ENCODE measurements at places on chromosomes 13 and 19.

GRCh38 chr19:42208612-42209011 lies 8.9 kb downstream of the DEDD2 start:
- DNase-seq = no peak

- no peak for DNase-seq
Measured at GRCh38 chr13:39335721-39336120, 267.3 kb downstream of the LHFPL6 start.

DNA sequence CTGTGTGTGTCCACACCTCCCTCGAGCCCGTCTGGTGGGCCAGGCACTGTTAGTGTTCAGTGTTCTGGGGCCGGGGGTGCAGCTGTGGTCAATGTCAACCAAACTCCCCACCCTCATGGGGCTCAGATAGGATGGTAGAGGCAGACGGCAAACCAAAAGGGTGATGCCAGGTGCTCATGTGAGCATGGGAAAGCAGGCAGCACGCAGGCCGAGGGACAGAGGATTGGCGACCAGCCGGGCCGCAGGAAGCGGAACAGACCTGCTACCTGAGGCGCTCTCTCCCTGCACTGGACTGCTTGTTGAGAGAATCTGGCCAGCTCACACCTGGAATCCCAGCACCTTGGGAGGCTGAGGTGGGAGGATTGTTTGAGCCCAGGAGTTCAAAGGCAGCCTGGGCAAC lies 29.1 kb downstream of the DHX34 start:
- DNase-seq = no peak

DNA sequence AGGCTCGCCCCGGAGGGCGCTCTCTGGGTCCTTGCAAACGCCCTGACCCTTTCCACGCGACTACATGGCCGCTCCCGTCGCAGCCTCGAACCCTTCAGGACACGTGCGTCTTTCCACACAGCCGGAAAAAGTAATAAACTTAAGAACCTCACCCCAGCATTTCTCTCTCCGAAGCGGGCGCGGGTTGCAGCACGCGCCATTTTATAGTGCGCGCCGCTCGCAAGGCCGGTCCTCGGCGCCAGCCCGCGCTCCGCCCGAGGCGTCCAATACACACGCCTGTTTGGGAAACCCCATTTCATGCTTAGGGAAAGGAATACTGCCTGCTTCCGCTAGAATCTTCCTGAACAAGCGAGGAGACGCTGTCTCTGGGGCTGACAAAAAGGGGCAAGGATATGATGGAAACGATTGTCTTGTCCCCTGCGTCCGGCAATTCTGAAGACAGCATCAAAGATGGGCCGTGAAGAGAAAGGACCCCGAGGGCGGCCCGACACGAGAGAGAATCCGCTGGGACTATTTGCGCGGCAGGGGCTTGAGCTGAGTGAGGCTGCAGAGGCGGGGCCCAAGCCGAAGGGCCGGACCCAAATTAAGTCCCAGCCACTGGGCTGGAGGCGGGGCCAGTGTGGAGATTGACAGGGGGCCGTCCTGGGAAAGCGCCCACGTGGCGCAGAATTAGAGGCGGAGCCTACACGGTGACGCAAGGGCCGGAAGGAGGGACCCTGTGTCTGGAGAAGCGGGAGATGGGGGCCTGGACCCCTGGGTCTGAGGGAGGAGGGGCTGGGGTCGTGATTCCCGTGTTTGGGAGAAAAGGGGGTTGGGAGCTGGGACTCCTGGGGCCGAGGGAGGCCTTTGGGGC lies 14.4 kb downstream of the ACP4 start:
- DNase-seq = peak; percentile 99

GRCh38 chr13:110209950-110210603 lies 96.9 kb downstream of the COL4A1 start:
- DNase-seq = no peak

DNA sequence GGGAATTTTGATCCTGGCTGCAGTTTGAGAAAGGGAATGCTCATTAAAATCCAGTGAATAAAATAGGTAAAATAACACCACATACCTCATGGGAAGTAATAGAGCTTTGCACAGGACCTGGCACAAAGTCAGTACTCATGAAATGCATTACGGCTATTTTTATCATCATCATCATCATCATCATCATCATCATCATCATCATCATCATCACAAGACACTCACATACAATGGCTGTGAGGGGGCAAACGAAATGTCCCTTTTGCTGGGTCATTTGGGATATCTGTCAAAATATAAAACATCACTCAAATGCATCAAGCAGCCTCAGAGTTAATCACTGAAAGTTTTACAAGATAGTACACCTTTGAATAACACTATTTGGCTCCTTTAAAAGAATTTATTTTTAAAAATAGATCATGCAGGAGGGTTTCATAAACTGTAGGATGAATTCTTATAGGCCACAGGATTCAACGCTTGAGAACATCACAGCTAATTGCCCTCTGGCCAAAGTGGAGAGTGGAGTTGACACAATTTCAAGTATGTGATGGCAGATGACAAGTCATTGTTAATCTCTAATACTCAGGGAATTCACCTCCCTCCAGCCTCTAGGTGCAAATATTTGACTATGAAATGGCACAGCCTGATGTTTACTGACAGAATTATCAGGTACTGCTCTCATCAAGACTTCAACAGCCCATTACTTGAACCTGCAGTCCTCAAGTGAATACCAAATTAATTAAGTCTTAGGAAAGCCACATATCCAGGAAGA lies 14.2 kb upstream of the ZNF599 start:
- DNase-seq = no peak

GRCh38 chr19:2813235-2814160 lies 6.2 kb upstream of the ZNF554 start:
- DNase-seq = no peak

- no peak for DNase-seq
Measured at GRCh38 chr19:1608359-1609102, 3.3 kb upstream of the UQCR11 start.

- DNase-seq = no peak
Measured at GRCh38 chr13:38024431-38024830, 154.9 kb upstream of the TRPC4 start.

- no peak for DNase-seq
Measured at GRCh38 chr13:91375116-91375729, 23.2 kb upstream of the GPC5 start.

- DNase-seq = peak; percentile 86
Measured at GRCh38 chr19:12783291-12783848, 7.9 kb upstream of the JUNB start.

DNA sequence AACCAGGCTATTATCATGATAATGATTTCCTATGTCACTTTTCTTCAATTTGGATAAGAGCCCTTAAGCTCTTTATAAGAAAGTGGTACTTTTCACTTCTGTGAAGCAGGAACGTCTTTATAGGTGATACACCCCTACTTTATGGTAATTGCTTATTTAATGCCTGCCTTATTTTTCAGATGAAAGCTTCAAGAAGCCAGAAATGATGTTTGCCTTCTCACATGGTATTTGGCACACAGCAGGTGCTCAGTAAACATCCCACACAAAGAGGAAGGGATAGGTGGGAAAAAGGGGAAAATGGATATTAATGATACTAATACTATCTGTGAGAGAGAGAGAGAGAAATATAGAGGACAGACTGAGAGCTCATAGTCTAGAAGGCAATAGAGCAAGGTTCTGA lies 29.0 kb upstream of the WASF3 start:
- DNase-seq = no peak

DNA sequence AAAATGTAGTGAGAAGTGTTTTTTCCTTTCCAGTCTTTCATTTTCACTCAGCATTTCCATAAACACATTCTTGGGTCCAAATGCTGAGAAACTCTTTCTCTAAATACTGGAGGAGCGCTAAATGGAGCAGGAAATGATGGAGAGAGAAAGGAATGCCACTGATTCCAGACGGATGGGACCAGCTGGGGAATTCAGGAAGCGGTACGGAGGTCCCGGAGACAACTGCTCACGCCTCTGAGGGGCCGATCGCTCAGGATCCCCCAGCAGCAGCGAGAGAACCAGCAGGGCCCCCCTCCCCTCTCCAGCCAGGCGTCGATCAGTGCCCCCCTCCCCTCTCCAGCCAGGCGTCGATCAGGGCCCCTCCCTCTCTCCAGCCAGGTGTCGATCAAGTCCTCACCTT lies 13.2 kb downstream of the RASA3 start:
- no peak for DNase-seq

DNA sequence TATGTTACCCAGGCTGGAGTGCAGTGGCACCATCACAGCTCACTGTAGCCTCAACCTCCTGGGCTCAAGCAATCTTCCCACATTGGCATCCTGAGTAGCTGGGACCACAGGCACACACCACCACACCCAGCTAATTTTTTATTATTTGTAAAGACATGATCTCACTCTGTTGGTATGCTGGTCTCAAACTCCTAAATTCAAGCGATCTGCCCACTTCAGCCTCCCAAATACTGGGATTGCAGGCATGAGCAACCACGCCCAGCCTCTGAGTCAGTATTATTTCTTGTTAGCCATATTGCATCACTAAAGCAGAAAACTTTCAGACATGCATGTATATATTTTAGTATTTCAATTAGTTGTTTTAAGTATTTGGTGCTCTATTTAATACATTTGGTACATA lies 376.4 kb downstream of the GPC6 start:
- DNase-seq = no peak

DNA sequence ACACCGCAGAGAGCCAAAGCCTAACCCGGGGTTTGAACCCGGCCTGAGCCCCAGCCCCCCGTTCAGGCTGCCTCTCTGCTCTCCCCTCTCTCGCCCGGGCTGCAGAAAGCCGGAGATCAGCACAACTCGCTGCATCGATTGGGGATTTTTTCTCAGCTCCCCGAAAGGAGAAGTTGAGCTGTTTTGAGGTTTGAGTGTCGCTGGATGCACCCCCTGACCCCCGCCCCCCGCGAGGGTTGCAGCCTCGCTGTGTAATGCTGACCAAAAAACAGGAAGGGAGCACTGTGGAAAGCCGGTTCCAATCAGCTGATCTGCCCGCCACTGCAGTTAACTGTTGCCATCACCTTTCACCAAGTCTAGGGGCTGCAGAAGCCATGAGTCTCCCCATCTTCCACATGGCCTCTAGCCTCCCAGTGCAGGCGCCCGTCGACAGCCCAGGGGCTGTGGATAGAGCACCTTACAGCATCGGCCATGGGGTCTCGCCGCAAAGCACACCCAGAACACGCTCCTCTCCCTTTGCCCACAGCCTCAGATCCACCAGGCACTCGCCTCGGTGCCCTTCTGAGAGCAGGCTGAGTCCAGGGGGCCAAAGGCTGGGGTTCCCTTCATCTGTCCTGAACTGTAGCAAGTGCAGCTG lies 34.5 kb downstream of the MYO9B start:
- DNase-seq = no peak

DNA sequence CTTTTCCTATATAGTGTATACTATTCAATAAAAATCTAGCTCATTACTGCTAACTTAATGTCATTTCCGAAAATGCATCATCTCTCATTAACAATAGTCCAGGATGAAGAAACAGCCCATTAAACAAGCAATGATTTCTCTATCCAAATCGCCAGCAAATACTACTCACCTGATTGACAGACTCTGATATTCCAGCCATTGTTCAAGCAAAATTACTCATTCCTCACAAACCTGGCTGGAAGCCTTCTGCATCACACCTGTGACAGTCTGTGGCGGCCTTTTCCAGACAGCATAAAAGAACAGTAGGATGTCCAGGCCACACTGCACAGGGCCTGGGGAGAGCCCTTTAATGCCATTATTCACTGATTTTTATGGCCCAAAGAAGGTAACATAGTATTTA lies 115.9 kb downstream of the ABCC4 start:
- DNase-seq = no peak

GRCh38 chr13:42594481-42595252 lies 20.7 kb downstream of the TNFSF11 start:
- DNase-seq = peak; percentile 57

DNA sequence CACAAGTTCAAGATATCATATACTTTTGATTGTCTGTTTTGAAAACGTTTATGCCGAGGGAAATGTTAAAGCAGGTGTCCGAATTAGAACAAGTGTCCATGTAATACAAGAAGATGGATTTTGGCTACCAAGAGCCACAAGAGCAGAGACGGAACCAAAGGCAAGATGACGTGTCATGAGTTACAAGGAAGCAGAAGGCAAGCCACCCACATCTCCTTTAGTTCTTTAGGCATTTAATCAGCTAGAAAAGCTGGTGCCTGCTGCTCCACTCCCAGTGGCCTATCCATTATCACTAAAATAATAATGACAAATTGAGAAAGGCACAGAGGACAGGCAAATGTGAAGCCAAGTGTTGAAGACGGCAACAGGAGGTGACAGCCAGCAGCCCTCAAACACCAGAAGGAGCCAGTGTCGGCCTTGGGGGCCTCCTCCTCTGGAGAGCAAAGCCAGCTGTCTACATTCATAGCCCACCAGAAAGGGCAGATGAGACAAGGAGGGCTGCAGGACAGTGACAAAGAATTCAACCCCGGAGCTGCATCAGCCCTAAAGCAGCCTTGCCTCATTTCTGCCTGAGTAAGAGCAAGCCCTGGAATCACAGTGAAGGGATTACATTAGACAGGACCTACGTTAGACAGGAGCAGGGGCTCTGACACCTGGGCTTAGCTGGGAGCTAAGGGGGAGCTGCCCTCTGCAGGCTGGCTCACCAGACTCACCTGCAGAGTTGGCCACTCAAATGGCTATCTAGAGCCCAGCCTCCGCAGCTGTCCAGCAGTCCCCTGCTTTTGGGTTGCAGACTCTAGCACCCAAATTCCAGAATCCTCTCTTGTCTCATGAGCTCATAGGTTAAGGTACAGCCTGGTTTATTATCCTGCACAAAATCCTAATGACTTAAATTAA lies 569.9 kb downstream of the UQCRFS1 start:
- no peak for DNase-seq

GRCh38 chr19:17332677-17333581 lies 1.7 kb downstream of the ANO8 start:
- peak; percentile 76 for DNase-seq

DNA sequence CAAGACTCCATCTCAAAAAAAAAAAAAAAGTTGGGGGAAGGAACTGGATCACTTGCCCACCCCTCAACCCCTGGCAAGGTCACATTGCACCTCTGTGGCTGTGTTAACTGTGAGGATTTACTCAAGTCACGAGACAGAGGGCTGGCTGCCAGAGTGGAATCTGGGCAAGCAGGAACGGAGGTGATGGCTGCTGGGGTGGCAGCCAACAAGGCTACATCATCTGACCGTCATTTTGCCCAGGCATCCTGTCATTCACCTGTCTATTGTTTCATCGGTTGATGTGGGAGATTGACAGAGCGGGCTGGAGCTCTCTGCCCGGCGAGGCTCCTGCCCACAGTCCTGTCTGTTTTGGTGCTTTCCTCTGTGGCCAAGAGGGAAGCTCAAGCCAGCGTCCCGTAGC lies 75.7 kb downstream of the DPF1 start:
- no peak for DNase-seq

GRCh38 chr19:45094137-45094536 lies 1.2 kb downstream of the PPP1R37 start:
- DNase-seq = no peak

DNA sequence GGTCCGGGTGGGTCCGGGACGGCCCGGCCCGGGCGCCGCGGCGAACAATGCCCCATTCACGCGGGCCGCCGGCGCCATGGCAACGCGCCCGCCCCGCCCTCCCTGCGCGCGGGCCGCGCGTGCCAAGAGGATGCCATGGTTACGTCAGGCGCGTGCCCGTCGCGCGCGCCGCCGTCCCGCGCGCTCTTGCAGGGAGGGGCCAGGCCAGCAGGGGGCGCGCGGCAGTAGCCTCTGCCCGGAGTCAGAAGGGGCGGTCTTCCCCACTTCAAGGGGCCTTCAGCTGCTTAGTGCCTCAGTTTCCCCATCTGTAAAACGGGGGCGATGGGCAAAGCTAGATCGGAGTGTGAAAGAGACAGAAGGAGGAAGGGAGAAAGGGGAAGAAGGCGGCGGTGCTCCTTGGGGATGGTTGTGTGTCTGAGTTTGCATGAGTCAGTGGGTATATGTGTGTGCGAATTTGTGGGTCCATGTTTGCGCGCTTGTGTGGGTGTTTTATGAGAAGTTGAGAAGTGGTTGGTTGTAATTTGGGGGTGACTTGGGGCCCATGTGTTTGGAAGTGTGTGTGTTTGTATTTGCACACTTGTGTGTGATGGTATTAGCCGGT lies 11.6 kb upstream of the NFIX start:
- DNase-seq = peak; percentile 82
